ENCODE measurements at places on chromosomes 12 and 14.
A peak's percentile ranks its signal among the peaks of the same experiment; 100 is the strongest.

DNA sequence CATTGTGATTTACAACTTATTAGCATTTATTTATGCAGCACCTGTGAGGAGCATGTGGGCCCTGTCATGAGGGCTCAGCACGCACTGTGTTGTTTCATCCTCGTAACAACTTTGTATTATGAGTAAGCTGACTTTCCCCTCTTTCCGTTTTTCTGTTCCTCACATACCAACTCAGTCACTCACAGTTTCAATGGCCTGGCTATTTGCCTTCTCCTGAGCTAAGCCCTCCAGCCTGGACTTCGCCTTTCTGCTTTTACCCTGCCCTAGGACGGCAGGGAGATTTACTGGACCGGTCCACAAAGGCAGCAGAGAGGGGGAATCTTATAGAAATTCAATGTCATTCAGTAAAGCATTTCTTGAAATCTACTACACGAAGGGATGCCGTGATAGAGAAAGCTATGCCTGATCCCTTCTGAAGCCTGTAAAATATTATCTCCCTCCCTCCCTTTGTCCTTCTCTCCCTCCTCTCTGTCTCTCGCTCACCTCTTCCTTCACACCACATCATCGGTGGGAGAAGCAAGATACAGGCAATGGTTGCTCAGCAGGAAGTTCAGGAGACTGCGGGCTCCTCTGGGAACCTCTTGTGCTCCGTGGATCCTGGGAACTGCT is 219.2 kb upstream of the TBX3 start:
- DNase-seq, result no peak

DNA sequence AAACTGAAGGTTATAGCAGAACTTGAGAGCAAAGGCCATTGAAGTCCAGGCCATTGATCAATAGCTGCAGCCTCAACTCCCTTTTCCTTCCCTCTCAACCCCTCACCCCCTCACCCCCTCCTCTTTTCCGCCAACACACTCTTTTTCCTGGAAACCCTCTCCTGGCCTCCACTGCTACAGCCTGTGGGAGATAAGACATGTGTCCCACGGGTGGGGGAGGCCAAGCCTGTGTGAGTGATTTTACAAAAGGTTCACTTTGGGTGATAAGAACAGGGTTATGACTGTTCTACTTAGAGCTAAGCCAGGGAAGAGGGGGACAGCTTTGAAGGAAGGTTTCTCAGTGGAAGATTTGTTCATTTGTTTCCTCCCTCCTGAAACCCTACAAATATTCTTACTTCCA is 9.2 kb upstream of the FGF23 start:
- DNase-seq, result no peak

- DNase-seq, result peak; percentile 18
Measured at GRCh38 chr14:59358102-59358501, 107.1 kb downstream of the GPR135 start.

GRCh38 chr12:52349196-52349595 is 18.1 kb downstream of the KRT85 start:
- DNase-seq, result no peak

DNA sequence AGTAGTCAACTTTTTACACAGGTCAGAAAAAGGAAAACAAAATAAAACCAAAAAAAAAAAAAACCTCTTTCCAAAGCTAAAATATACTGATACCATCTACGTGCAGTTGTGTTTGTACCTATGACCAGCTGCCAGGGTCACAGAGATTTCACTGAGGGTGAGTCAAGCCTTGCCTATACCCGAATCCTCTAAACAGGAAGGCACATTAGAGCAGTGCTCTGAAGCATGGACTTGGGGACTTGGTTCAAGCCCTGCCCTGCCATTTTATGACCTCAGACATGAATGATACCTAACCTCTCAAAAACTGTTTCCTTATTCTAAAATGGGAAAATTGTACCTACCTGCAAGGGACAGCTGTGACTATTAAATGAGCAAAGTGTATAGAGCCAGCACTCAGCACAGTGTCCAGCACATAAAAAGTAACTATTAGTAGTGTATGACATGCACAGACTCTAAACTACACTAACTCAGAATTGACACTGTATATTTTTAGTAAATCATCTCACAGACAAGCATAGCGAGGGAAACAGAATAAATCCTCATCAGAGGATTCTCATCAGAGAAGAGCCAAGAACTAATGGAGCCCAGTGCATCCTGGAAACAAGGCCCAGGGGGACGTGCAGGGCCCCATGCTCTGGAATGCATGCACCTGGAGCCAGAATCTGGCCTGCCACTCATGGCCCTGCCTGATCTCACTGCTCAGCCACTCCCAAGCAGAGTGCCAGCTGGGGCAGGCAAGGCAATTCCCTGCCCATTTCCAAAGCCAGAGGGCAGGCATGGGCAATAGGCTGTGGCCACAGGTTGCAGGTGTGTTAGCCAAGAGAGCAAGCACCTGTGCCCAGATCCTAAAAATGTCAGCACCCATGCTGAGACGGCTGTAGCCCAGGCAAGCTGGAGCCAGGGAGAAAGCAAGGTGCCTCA is 57.0 kb downstream of the NT5DC3 start:
- DNase-seq, result no peak

GRCh38 chr14:101916816-101917412 is 47.5 kb upstream of the DYNC1H1 start:
- no peak for DNase-seq

DNA sequence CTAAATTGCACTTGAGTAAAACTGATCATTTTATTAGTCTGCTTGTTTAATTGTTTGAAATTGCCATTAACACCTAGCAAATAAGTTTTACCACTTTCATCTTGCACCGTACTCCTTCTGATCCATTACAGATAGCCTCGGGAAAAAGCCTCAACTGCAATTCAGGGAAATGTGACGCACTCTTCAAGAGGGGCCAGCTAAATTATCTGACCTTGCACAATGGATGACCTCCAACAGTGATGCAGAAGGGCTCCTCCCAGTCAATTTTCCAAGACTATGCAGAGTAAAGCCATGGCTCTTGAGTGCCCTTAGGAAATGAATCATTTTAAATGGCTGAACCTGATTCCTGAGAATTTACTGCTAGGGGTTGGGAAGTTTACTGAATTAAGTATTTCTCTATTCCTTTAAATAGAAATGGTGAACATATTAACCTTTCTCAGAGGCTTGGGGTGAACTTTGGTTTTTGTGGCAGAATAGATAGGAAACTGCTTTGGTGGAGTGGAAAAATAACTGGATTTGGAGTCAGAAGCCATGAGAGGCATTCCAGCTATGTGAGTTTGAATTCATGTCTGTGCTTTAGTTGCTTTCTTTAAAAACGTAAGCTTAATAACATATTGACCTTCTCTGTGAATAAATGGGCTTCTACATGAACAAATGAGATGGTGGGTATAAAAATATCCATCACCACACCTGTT is 64.8 kb upstream of the OVCH1 start:
- no peak for DNase-seq

GRCh38 chr12:16626991-16627390 is 21.0 kb upstream of the LMO3 start:
- DNase-seq, result no peak

GRCh38 chr14:101781240-101782061 is 19.9 kb downstream of the PPP2R5C start:
- no peak for DNase-seq

DNA sequence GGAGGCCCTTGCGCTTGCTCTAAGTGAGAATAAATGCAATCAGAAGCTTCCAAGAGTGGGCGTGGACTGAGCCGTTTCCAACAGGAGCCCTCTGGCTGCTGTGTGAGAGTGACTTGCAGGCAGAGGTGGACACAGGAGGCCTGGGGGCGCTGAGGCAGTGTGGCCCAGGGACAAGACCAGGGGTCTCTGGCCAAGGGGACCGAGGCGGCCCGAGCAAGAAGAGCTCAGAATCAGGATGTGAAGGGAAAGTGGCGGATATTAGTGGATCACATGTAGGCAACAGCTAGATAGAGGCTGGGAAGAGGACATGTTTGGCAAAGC is 8.6 kb downstream of the RIMBP2 start:
- DNase-seq, result no peak

- DNase-seq, result no peak
Measured at GRCh38 chr12:132003846-132004245, 54.1 kb downstream of the EP400 start.

DNA sequence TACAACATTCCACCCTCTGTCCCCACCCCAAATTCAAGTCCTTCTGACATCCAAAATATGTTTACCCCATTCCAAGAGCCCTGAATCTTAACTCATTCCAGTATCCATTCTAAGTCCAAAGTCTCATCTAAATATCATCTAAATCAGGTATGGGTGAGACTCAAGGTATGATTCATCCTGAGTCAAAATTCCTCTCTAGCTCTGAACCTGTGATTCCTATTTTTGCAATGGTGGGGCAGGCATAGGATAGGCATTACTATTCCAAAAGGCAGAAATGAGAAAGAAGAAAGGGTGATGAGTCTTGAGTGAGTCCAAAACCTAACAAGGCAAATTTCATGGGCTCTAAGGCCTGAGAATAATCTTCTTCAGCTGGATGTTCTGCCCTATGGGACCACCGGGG is 140.3 kb upstream of the FAR2 start:
- no peak for DNase-seq

DNA sequence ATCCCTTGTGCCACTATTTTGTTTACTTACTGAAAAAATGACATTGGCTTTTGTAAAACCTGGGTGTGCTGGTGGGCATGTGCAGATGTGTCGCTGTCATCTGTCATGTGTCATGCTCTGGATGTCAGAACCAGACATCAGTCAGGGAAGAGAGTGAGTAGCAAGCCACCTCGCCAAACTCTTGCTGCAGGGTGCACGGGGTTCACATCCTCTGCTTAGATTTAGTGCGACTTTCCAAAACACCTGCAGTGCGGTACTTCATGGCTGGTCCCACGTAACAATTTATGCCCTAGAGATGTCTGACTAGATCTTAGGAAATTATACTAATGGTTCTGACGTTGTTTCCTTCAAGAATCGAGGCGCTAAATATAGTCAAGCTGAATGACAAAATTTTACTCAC is 106.7 kb downstream of the CRADD start:
- DNase-seq, result no peak

DNA sequence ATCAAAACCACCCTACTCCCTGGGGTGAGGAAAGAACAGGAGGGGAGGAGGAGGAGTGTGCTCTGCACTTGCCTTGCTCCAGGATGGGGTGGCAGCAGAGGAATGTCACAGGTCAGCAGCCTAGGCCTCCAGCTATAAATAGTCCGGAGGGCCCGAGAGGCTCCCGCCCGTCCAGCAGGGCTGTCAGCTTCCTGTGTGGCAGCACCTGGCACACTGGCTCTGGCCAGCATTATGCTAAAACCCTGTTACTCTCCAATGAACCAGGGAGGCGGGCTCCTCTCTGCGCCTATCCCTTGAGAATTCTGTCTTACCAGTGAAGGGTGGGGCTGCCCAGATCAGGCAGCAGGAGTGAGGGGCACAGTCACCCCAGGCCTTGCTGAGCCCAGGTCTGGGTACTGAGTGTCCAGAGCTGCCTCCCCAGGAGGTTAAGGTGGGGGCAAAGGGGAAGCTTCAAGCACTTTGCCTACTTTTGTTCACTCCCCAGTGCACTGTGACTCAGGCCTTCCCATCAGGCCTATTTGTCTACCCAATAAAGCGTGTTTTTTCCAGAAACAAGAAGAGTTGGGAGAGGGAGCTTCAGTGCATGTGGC is 1.2 kb upstream of the COX14 start:
- DNase-seq, result no peak

DNA sequence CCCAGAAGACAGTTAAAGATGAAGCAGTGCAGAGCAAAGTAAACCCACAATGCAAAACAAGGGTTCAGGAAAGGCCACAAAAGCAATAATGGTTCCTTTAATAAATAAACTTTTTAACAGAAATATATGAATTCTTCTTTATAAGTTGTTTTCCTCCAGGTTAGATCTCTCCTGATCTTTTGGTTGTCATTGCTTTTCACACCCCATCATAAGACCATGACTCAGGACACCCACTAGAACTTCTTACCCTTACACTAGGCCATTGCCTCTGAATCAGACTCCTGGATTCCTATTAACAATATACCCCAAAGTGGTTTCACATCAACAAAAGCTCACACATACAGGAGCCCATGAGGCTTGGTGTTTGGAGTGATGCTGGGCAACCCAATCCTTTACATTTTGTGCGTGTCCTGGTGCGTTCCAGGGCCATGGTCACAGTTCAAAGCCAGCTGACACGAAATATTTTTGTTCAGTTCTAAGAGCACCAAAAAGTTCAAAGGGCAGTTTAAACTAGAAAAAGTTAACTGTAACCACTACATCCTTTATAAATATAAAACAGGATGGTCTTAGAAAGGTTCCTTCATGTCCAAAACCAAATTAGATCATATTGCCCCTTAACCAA is 187.0 kb downstream of the EPS8 start:
- DNase-seq, result no peak

GRCh38 chr12:129440278-129440677 is 463.5 kb downstream of the TMEM132D start:
- no peak for DNase-seq

- DNase-seq, result peak; percentile 5
Measured at GRCh38 chr14:35669782-35670181, 135.8 kb downstream of the INSM2 start.

GRCh38 chr12:21849878-21850277 is 75.4 kb upstream of the KCNJ8 start:
- DNase-seq, result no peak

- DNase-seq, result peak; percentile 44
Measured at GRCh38 chr14:95319312-95320077, at the start of gene CLMN. Gene CLMN, minus strand, starts transcription at chr14:95319908. Its CDS starts 116 bp downstream, at chr14:95319792.

DNA sequence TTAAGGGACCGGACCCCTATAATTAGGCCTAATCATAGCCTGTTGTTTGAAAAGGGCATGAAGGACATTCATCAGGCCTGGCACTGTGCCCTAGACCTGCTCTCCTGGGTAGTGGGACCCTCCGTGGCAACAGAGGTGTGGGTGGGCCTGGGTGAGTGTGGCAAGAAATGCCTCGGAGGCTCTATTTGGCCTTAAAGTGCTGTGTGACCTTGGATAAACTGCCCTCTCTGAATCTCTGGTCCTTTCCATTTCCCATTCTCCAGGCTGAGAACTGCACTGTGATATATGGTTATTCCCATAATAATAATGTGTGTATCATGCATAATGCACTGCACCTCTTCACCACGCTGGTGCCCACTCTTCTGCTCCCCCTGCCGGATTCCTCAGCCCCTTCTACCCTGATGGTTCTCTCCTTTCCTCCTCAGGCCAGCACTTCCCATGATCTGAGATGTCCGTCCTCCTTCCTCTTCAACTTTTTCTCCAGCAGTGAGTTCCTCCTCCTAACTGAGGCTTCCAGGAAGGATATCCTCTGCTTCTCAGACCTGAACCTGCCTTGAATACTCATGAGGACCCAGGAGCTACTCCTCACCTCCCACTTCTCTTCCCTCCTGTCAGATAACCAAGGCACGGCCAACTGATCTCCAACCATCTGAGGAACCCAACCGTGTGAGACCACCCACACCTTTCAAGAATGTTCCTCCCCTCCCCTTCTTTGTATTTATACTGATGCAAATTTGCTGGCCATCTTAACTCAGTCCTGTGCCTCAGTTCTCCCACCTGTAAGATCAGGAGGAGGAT is 111.0 kb upstream of the PZP start:
- DNase-seq, result no peak

DNA sequence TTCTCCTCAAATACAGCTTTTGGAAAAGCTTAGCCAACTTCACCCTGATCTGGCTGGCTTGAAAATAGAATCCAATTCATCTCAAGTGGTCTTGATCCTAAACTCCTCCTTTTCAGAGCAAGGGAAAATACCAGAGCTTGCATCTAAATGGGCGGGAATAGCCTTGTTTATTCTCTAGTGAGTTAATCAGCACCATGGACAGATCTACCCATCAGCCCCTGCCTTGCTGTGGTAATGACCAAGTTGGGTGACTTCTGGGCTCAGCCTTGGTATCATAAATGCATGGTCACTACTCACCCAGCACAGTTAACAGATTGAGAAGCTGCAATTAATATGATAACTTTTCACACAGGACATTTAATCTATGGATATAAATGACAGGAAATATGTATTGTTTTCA is 196.6 kb downstream of the GLT1D1 start:
- no peak for DNase-seq

Measured in A549 (cell line).